Activated CD4-positive, alpha-beta T cell treated with anti-CD3 and anti-CD28 coated beads, Interleukin-2, amount 50 U/mL, for 24 hours (primary cell): ENCODE measurements at places on chromosomes 1 and 21.

DNA sequence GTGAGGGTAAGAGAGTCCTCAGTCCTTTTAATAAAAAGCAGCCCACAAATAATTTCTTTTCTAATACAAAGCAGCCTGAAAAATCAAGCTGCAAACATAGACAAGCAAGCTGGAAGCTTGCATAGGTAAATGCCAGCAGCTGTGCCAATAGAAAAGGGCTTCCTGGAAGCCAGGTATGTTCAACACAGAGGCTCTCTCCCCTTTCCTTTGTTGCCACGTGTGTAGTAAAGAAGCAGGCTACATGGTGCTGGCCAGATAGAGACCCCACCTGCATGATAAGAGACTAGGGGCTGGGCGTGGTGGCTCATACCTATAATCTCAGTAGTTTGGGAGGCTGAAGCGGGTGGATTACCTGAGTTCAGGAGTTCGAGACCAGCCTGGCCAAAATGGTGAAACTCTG lies 50.1 kb upstream of the ERRFI1 start:
- DNase-seq = no peak

- DNase-seq = no peak
Measured at GRCh38 chr1:188652678-188653077, 1823.9 kb downstream of the PLA2G4A start.

DNA sequence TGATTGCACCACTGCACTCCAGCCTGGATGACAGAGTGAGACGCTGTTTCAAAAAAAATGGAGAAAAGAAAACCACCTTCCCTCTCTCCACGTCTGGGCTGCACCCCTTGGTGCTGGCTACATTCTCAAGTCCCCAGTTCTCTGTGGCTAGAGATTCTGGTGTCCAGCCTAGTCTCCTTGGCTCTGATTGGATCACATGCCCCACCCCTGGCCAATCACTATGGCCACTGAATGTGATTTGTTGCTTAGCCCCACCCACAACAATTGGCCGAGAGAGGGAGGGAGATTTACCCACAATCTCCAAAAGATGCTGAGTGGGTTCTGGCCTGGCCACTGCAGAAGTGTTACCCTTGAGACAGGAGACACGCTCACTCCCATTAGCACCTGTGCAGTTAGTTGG lies 39.4 kb downstream of the FHAD1 start:
- DNase-seq = no peak

- DNase-seq = no peak
Measured at GRCh38 chr21:31977816-31978215, 105.0 kb downstream of the HUNK start.

DNA sequence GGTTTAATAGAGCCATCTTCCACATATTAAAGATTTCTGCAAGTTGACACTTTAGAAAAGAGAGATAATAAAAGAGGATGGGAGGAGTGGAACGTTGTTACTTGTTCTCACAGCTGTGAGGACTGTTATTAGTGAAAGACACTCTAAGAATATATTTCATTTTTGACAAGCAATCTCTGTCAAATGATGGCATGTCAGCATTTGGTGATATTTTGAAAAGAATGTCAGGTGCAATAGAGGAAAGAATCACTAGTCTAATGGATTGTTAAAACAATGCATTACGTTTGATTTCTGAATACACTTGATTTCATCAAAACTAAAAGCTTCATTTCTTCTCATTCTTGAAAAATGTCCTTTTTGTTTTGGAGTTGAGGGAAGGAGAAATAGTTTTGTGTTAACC lies 853.4 kb downstream of the PLA2G4A start:
- DNase-seq = no peak

GRCh38 chr1:67588178-67588855 lies 96.7 kb upstream of the GADD45A start:
- no peak for DNase-seq

DNA sequence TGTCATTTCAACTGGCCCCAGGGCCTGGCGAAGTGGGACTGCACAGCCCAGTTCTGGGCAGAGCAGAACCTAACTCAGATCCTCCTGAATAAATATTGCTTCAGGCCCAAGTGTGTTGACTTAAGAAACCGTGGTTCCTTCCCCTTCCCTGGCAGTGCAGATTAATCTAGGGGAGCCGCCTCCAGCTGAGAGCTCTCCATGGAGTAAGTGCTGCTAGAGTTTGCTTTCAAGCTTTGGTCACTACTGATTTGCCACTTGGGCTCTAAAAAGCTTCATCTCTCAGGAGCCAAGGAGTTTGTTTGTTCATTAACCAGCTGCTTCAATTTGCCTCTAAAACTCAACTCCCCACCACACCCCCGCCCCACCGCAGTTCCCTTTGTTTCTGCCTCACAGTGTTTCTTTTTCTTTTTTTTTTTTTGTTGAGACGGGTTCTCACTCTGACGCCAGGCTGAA lies 112.1 kb downstream of the DTL start:
- DNase-seq = no peak

DNA sequence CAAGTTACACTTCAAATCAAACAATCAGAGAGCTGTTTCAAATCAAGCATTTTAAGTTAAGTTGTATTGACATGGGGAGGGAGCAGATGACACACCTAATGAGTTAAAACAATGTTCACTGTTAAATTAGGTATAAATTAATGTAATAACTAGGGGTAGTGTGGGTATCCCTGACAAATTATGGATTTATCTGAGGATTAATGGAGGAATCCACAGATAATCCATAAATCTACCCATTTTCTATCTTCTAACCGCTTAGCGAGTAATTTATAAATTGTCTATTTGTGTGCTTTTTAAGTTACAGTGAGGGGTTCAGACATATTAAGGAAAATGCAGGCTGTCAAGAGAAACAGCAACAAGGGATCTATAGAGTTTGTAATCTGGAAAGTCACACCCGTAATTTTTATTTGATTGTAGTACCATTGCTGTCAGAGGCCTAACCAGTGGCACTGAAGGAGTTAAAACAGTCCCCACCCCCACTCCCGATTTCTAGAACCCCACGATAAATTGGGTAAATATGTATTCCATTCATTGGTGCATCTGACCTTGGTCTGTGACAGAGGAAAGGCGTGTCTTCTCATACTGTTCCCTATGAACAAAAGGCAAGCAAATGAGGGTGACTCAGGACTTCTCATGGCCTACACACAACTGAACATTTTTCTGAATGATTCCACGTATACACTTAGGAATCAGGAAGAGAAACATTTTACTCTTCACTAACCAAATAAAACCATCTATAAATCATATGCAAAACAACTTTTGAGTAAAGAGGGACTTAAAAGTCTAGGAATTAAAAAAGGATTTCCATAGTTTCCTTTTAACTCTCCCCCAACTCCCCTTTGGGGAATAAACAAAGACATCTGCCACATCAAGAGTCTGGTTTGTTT lies 7.4 kb downstream of the IRF2BP2 start:
- DNase-seq = peak; percentile 19

DNA sequence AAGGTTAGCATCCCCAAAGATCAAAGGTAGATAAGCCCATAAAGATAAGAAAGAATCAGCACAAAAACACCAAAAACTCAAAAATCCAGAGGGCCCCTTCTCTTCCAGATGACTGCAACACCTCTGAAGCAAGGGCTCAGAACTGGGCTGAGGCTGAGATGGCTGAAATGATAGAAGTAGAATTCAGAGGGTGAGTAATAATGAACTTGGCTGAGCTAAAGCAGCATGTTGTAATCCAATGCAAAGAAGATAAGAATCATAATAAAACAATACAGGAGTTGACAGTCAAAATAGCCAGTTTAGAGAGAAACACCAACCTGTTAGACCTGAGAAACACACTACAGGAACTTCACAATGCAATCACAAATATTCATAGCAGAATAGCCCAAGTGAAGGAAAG lies 406.9 kb upstream of the CXADR start:
- no peak for DNase-seq

- DNase-seq = no peak
Measured at GRCh38 chr1:228282329-228283042, 74.6 kb downstream of the OBSCN start.

GRCh38 chr21:42341776-42342542 lies 8.8 kb downstream of the TFF2 start:
- no peak for DNase-seq

DNA sequence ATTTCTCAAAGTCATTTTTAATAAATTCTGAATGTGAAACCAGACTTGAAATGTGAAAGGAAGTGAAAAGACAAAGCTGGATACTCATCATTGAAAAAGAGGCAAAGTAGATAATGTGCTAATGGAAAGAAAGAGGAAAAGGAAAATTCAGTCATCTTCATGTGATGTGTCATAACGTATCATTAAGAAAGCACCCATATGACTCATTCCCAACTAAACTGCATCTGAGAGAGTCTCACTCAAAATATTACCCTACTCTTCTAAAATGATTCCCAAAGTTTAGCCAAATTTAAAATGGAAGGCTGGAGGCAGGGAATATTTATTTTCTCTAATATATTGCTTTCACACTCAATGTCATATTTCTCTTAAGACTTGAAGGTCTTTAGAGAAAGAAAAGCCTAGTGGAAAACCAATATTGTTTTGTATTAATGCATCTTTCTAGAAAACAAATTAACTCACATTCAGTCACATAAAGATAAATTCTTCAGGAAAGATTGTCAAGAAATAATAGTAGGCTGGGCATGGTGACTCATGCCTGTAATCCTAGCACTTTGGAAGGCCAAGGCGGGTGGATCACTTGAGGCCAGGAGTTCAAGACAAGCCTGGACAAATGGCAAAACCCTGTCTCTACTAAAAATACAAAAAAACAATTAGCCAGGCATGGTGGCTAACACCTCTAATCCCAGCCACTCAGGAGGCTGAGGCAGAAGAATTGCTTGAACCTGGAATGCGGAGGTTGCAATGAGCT lies 129.9 kb downstream of the SLC30A10 start:
- no peak for DNase-seq

DNA sequence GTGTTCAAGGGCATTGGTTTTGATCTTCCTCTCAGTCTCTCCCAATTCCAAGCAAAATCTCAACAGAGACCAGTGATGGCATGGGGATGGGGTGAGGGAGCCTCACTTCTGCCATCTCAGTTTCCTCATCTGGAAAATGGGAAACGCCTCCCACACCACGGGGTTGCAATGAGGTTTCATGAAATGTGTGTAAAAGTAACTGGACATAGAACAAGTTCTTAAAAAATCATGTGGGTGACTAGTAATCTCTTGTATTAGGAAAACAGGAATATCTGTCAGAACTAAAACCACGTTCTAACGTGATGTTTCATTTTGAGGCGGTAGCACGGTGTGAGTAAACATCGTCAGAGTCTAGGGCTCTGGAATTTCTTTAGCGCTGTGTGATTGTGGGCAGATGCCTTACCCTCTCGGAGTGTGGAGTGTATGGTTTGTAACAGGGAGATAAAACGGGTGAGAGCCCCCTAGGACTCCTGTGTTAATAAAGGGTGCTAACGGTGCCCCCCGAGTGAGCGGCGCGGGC lies 55.5 kb upstream of the DNAJC6 start:
- no peak for DNase-seq

DNA sequence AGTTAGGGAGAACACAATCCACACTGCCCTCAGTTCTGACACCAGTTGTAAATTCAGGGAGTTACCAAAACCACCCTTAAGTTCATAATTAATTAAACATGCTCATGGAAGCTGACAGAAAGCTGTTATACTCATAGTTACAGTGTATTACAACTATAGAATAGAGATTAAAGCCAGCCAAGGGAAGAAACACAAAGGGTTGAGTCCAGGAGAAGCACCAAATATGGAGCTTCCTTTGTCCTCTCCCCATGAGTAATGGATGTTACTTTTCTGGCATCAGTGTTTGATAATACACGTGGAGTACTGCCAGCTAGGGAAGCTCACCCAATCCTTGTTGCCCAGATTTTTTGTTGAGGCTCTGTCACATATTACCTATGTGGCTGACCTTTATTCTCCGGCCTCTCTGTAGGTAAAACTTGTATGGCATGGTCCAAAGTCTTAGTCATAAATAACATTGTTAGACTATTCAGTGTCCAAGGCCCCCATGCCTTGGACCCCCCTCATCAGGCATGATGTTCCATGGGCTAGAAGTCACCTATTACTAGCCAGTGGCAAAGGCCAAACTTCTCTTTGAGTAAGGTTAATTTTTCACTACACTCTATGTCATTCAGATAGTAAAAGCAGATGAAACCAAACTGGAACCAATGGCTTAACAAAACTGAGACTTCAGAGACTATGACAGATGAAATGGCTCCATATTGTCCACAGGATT lies 175.7 kb downstream of the GPR52 start:
- no peak for DNase-seq

DNA sequence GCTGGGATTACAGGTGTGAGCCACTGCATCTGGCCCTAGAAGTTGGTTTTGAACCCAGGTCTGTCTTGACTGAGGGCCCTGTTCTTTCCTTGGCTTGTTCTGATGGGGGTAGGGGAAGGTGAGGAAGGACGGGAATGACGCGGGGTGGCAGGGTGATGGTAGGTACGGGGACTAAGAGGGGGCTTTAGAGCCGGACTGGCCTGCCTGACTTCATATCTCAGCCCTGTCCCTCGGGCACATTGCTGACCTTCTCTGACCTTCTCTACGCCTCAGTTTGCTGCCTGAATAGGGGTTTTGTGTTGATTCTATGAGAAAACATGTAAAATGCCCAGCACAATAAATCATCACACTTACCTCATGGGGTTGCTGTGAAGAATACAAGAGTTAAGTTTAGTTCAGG lies 6.7 kb downstream of the RNF186 start:
- no peak for DNase-seq

DNA sequence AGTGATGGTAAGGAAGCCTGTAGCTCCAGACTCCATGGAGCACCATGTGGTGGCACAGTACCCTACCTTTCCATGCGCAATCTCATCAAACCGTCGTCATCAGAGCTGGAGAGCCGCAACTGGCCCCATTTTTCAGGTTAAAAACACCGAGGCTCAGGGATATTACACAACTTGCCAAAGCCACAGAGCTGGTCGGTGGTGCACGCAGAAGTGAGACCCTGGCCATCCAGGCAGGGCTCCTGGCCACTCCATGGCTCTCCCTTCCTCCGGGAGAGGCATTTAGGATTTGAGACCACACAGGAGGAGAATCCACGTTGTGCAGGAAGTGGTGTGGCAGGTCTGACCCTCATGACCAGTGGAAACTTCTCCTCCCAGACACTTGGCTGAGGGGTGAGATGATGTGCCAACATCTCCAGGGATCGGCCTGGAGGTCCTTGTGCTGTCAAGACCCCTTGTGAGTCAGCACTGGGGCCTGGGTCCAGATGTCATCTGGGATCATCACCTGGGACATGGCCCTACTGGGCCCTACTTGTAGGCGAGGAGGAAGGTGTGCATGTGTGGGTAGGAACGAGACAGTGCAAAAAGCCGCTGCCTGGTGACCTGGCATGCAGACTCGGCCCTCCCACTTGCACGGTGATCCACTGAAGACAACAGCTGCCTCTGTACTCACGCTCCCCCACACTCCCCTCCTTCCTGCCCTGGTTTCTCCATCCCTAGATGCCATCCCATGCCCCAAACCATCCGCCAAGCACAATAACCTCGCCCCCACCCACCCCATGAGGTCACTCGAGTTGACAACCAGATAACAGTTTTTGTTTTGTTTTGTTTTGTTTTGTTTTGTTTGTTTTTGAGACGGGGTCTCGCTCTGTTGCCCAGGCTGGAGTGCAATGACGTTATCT lies 10.4 kb downstream of the TFF3 start:
- DNase-seq = no peak

GRCh38 chr1:81220614-81221071 lies 580.1 kb upstream of the ADGRL2 start:
- DNase-seq = no peak
